LoVo (cell line): ENCODE measurements at places on chromosomes 7 and 10.

DNA sequence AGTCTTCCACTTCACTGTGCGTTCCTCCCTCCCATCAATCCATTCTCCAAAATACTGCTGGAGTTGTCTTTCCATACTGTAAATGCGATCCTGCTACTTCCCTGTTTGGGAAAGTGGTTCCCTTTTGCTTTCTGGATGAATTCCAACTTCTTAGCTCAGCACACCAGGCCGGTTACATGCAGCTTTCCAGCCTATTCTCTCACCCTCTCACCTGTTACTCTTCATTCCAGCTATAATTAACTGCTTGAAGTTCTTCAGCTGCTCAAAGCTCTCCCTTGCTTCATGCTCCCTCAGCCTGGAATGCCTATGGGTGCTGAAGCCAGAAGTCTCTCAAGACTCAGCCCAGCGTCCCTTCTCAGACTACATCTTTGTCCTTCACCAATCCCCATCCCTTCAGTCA lies 6.0 kb upstream of the ZNRF2 start:
- DNase-seq = no peak

GRCh38 chr10:15856328-15857015 lies 3.8 kb downstream of the MINDY3 start:
- DNase-seq = peak; percentile 58

- no peak for DNase-seq
Measured at GRCh38 chr7:1144269-1144771, 15.7 kb downstream of the ZFAND2A start.

DNA sequence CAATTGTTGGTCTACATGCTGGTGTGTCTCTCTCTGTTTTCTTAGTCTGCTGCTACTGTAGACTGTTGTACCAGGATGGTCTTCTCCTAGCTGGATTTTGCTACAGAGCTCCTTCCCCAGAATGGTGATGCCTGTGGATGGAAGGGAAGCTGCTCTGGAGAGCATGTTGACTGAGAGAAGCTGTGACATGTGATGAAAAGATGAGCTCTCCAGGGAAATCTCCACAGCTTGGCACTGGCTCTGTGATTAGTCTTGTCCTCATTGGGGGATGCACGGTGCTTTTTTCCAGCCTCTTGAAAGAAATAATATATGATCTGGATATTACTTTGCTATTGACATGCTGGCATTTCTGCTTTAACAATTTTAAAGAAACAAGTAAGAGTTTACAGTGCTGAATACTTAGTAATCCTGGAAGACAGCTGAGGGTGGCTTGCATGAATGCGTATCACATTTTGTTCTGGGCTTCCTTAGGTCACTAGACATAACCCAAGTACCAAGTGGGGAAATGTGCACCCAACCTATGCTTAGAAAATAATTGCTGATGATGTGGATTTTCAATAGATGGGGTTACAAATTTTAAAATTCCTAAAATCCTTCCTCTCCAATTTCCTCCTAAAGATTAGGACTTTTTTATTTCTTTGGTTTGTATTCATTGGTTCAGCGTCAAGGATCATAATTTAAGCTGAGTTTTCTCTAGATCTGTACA lies 849.7 kb downstream of the KCNMA1 start:
- DNase-seq = no peak

DNA sequence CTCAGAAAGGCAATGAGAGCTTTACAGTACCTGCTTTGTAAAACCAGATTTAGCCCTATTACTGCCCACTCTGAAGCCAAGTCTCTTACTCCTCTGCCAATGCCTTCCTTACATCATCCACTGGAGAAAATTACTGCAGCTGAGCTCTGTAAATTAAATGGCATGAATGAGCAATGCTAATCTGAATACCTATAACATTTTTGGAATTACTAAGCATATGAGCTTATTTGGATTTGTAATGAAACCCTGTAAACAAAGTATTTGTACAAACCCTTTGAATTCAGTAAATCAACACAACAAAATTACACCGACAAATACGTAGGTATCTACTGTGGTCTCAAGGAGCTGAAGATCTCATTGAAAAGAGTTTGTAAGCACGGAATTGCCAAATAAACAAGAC lies 12.1 kb upstream of the CCNY start:
- DNase-seq = no peak
